Breast epithelium (tissue), 4 donors: ENCODE measurements at places on chromosomes 7 and 10. TPM values are rescaled to one million over a fixed set of nuclear protein-coding genes. Genes with fewer than 3 reads are reported as not detected.

GRCh38 chr10:30313579-30314350 is 35.3 kb downstream of the MTPAP start:
- no peak for DNase-seq
- peaks cover 4% of the 10 kb centered on the region for H3K36me3 ChIP-seq
- no peak overlapping the region for H3K4me3 ChIP-seq
- H3K27me3 ChIP-seq, result no peaks in the 10 kb centered on the region

- no peak for DNase-seq
- no peaks in the 10 kb centered on the region for H3K27me3 ChIP-seq
- H3K27ac ChIP-seq, result no peak overlapping the region
- H3K36me3 ChIP-seq, result no peaks in the 10 kb centered on the region
These were observed 22.1 kb downstream of the EXOC4 start for GRCh38 chr7:133275008-133275407.

ABCA13 gene
- under 0.01 TPM for total RNA-seq

DNA sequence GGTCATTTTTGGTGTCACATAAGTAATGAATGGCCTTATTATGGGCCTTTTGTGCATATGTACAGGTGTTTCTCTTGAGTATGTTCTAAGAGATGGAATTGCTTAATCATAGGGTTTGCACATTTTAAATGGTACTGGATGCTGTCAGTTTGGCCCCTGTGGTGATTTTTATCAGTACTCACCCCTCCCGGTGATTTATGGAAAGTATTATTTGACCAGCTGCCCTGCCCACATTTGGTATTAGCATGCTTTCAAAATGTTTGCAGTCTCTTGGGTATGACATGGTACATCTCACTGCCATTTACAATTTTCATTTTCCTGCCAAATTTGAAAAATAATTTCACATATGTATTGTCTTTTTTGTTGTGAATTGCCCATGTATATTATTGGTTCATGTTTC is 427.7 kb downstream of the LRMDA start:
- DNase-seq, result no peak
- H3K27me3 ChIP-seq, result no peaks in the 10 kb centered on the region
- no peak overlapping the region for H3K4me3 ChIP-seq
- H3K36me3 ChIP-seq, result no peaks in the 10 kb centered on the region
- no peak overlapping the region for H3K27ac ChIP-seq

GRCh38 chr10:72090326-72090725 is 2.0 kb upstream of the SPOCK2 start:
- no peaks in the 10 kb centered on the region for H3K27me3 ChIP-seq
- H3K4me1 ChIP-seq, result peaks cover 7% of the 10 kb centered on the region
- no peaks in the 10 kb centered on the region for H3K36me3 ChIP-seq
- no peak overlapping the region for H3K4me3 ChIP-seq
- H3K27ac ChIP-seq, result no peak overlapping the region

TMEM273 gene
- total RNA-seq, result 29.8 TPM

CELF2 gene
- 40.0 TPM for total RNA-seq

LLCFC1 gene
- not detected for total RNA-seq

- H3K4me3 ChIP-seq, result no peak overlapping the region
- H3K4me1 ChIP-seq, result no peaks in the 10 kb centered on the region
- DNase-seq, result no peak
- H3K27me3 ChIP-seq, result no peaks in the 10 kb centered on the region
- peaks cover 5% of the 10 kb centered on the region for H3K36me3 ChIP-seq
These were observed 48.4 kb downstream of the FGFBP3 start for GRCh38 chr10:91860885-91861284.

GRCh38 chr7:47602272-47603004 is 20.5 kb upstream of the TNS3 start:
- DNase-seq, result no peak
- no peaks in the 10 kb centered on the region for H3K36me3 ChIP-seq
- H3K4me3 ChIP-seq, result no peak overlapping the region
- peaks cover 21% of the 10 kb centered on the region for H3K4me1 ChIP-seq
- H3K27ac ChIP-seq, result no peak overlapping the region

NXPH1 gene
- total RNA-seq, result not detected

DNA sequence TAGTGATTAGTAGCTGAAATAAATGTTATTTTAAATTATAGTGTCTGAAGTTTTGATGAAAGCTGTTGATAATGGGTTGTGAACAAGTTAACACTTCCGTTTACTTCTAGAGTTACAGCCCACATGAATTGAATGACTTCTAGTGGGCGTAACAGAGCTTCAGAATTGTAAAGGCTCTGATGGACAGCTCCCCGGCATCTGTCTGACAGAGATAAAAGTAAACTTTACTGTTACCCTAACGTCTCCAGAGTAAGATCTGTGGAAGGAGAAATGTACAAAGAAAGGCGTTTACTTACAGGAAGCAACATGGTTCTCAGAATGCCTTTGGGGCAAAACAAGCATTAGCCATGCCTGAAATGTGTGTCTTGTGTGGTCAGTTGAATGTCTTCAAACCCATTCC is 124.4 kb downstream of the ADARB2 start:
- H3K4me1 ChIP-seq, result no peaks in the 10 kb centered on the region
- DNase-seq, result no peak
- H3K4me3 ChIP-seq, result no peak overlapping the region
- H3K36me3 ChIP-seq, result no peaks in the 10 kb centered on the region

PLEKHS1 gene
- 23.6 TPM for total RNA-seq

DNA sequence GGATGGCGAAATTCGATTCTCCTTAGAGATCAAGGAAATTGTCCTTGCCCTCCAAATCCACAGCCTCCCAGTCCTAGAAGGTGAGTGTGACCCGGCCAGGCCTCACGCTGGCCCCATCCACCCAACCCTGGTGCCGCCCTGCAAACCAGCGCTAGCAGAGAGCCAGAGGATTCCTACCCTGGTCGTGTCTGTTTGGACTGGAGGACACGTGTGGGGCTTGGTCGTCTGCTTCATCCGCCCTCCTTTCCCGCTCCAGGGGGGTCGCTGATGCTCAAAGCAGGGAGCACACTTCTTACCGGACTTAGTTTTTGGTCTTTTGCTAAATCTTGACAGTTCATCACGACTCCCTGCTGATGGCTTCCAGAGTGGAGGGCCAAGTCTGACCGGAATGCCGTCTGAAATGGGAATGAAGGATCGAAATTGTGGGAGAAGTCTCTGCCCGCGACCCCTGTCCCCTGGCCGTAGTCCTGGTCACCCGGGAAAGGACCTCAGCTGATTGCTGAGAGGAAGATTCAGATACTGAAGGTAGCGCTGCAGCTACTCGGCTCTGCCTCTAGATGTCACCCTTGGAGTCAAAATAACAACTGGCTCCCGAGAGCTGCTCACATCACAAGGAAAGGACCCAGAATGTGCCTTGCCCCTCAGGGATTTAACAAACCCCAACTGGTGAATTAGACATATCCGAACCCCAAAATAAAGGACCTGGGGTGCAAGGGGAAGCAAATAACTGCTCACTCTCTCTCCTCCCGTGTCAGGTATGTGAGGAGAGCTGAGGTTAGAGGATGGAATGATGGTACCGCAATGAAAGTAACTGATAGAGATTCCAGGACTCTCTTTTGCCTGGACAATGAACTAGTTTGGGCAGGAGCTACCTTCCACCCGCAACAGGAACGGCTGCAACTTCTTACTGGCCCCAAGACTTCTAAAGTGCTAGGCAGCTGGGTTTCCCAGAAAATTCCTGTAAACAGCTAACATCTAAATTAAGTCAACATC is 23.5 kb upstream of the ORC5 start:
- no peak overlapping the region for H3K27ac ChIP-seq
- H3K27me3 ChIP-seq, result no peaks in the 10 kb centered on the region
- H3K4me3 ChIP-seq, result no peak overlapping the region
- no peaks in the 10 kb centered on the region for H3K4me1 ChIP-seq
- peak; percentile 18 for DNase-seq
- H3K36me3 ChIP-seq, result no peaks in the 10 kb centered on the region

GRCh38 chr7:21200503-21200902 is 227.4 kb upstream of the SP4 start:
- no peaks in the 10 kb centered on the region for H3K36me3 ChIP-seq
- peaks cover 7% of the 10 kb centered on the region for H3K27me3 ChIP-seq
- DNase-seq, result no peak
- no peaks in the 10 kb centered on the region for H3K4me1 ChIP-seq
- no peak overlapping the region for H3K4me3 ChIP-seq

DNA sequence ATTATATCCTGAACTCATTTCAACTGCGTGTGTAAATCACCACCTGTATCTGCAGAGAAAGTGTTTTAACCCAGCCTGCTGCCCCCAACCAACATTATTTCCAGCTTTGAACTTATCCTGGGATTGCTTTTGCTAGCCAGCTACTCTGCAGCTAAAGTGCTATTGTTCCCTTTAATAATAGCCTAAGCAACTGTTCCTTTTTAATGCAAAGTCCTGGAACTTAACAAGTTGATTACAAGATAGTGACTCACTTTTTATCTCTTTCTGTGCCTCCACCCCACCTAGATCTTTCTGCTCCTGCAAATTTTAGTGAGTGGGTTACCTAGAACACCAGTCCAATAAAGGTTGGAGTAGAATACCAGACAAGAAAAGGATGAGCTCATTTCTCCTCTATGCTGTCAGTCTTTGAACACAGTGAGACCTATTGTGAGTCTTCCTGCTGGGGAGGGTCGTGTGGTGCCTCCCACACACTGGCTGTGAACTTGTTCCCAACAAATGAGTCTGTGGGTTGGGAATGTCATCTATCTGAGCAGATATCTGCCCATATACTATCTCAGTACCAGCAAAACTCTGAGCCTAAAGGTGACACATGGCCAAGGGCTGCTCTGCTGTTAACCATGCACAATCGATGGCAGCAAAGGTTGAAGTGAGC is 137.7 kb downstream of the FAM204A start:
- H3K36me3 ChIP-seq, result no peaks in the 10 kb centered on the region
- DNase-seq, result no peak
- H3K27me3 ChIP-seq, result no peaks in the 10 kb centered on the region
- no peak overlapping the region for H3K27ac ChIP-seq
- no peak overlapping the region for H3K4me3 ChIP-seq

GRCh38 chr10:49743464-49744075 is 18.6 kb downstream of the OGDHL start:
- no peaks in the 10 kb centered on the region for H3K36me3 ChIP-seq
- no peak overlapping the region for H3K4me3 ChIP-seq
- H3K27me3 ChIP-seq, result no peaks in the 10 kb centered on the region
- H3K27ac ChIP-seq, result no peak overlapping the region
- H3K4me1 ChIP-seq, result no peaks in the 10 kb centered on the region

DNA sequence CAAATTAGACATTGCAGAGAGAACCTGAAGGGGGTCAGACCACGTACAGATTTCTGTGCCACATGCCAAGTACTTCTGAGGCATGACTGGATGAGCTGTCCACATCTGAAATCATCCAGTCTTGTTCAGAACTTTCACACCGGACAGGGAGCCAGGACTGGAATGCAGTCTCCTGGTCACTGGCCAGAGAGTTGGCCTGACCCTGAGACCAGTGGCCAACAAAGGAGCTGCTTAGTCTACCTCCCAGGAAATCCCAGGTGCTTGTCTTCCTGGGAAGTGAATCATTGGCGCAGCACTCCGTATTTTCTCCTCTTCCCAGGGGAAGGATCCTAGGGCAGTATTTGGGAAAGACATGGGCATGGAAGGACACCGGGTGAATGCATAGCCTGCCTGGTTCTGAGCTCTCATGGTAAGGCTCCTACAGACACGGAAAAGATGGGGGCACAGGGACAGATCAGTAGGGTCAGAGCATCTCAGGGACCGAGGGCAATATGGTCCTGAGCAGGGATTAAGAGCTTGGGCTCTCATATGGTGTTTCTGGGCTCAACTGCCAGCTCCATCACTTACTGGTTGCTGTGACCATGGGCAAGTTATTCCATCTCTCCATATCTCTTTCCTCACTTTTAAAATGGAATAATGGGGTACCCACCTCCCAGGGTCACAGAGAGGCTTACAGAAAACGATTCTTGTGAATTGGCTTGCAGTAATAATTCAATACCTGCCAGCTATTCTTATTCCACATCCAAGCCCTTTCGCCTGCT is 1.3 kb upstream of the SCD start:
- no peaks in the 10 kb centered on the region for H3K27me3 ChIP-seq
- peaks cover 3% of the 10 kb centered on the region for H3K4me1 ChIP-seq
- peak overlapping the region; percentile 84 for H3K4me3 ChIP-seq
- no peaks in the 10 kb centered on the region for H3K36me3 ChIP-seq
- no peak overlapping the region for H3K27ac ChIP-seq

SPDYE8 gene
- not detected for total RNA-seq

- H3K27me3 ChIP-seq, result no peaks in the 10 kb centered on the region
- H3K36me3 ChIP-seq, result no peaks in the 10 kb centered on the region
- no peak overlapping the region for H3K27ac ChIP-seq
- no peak overlapping the region for H3K4me3 ChIP-seq
- H3K4me1 ChIP-seq, result no peaks in the 10 kb centered on the region
These were observed 54.4 kb downstream of the SEMA3A start for GRCh38 chr7:84139986-84140729.

BHLHA15 gene
- total RNA-seq, result 0.59 TPM

DNA sequence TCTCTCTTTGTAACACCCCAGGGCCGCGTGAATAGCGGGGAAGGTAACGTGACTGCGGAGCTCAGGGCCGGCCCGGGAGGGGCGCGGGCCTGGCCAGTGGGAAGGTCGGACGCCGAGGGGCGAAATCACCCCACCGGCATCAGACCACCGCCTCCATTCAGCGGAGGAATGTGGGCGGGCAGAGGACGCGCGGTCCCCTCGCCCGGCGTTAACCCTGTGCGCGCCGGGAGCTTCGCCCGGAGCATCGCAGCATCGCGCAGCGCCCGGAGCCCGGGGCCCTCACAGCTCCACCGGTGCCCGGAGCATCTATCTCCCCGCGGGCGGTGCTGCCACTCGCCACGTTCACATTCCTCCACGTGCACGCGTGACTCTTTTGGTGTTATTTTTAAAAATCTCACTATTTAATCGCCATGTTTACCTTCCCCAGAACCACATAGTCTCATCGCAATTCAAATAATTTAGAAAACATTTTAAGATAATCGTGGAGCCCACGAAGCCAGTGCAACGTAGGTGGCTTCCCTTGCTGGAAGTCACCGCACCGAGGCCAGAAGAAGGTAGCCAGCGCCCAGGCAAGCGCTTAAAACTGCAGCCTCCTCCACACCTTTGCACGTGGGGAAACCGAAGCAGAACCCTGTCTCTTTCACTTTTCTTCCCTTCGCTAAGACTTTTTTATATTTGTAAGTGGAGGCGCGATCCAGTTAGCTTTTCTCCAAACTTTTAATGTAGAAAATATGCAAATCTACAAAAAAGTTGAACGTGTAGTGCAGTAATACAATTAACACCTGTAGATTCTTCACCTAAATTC is 21.8 kb downstream of the FGFBP3 start:
- H3K4me1 ChIP-seq, result no peaks in the 10 kb centered on the region
- peak overlapping the region; percentile 6 for H3K27ac ChIP-seq
- H3K27me3 ChIP-seq, result no peaks in the 10 kb centered on the region
- no peak for DNase-seq

GRCh38 chr10:29191674-29192073 is 97.2 kb upstream of the LYZL1 start:
- no peaks in the 10 kb centered on the region for H3K27me3 ChIP-seq
- no peak for DNase-seq
- no peaks in the 10 kb centered on the region for H3K4me1 ChIP-seq
- no peak overlapping the region for H3K27ac ChIP-seq

LFNG gene
- total RNA-seq, result 16.4 TPM

EXOC4 gene
- total RNA-seq, result 88.3 TPM

DNA sequence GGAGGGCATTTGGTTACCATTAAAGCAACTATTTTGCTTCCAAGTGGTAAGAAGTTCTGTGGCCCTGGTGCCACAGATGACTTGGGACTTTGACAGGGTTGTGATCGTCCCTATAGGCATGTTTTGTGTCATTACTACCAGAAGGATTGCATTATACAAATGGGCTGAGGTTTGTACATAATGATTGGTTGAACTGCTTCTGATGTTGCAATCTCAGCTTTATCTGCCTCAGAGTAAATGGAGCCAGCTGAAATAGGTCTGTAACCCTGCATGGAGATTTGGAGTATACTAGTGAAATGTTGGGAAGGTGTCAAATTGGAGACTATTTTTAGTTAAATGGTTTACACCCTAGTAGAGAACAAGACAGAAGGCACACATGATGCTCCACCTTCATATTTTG is 46.1 kb upstream of the SEPTIN7 start:
- no peak overlapping the region for H3K4me3 ChIP-seq
- H3K4me1 ChIP-seq, result no peaks in the 10 kb centered on the region
- no peak for DNase-seq
- peak overlapping the region; percentile 64 for H3K27ac ChIP-seq
